Ecto neural progenitor cell (in vitro differentiated cells): ENCODE measurements at places on chromosomes 12 and 14.

GRCh38 chr12:124537525-124538193 is 29.8 kb downstream of the NCOR2 start:
- DNase-seq, result no peak

DNA sequence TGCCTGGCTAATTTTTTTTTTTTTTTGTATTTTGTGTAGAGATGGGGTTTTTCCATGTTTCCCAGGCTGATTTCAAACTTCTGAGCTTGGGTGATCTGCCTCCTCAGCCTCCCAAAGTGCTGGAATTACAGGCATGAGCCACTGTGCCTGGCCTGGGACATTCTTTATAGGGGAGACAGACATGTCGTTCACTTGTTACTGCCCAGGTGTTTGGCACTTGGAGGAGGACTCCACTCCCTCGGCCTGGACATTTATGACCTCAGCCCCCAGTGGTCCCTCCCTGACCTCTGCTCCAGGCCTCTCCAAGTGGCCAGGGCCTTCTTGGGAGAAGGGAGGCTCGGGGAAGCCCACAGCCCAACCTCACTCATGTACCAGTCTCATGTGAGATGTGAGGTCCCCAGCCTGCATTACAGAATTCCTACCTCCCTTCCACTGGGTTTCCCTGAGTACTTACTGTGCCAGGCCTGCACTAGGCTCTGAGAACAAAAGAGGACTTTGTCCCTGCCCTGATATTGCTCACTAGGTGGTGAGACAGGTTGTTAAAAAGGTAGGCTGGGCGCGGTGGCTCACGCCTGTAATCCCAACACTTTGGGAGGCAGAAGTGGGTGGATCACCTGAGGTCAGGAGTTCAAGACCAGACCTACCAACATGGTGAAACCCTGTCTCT is 9.7 kb upstream of the POP5 start:
- DNase-seq, result no peak

DNA sequence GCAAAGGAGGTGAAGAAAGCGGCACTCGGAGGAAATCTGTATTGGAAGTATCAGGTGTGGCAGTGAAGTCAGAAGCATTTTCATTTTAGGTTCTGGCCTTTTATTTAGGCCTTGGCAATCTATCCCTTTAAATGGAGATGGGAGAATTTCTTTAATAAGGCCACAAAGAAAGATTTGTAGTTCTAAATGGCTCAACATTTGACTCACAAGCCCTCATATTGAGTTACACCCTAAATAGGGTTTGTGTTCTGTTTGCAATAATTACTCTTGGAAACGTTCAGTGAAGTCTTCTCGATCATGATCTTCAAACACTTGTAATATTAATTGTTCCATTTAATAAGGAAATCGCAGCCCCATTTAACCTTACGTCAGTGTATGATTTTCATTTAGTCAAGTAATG is 25.3 kb upstream of the TMEM260 start:
- DNase-seq, result no peak

- DNase-seq, result no peak
Observed at GRCh38 chr12:55041345-55042055, 21.7 kb downstream of the NEUROD4 start.

DNA sequence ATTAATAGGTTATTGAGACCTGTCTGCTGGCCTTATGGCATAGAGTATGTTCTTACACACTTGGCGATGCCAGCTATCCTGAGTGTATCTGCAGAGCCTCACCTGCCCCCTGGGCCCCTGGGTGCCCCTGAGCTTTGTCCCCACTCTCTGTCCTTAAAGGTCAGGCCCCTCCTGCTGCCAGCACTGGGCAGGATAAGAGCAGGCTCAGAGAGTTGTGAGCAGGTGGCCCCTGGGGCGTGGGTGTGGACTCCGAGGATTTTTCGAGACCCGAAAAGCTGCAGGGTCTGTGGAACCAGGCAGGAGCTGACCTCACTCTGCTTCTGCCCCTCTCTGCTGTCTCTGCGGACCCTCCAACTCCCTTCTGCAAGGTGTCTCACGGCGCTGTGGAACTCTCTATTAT is 8.2 kb downstream of the HIP1R start:
- DNase-seq, result no peak

GRCh38 chr12:25615119-25615518 is 62.0 kb upstream of the LMNTD1 start:
- no peak for DNase-seq

DNA sequence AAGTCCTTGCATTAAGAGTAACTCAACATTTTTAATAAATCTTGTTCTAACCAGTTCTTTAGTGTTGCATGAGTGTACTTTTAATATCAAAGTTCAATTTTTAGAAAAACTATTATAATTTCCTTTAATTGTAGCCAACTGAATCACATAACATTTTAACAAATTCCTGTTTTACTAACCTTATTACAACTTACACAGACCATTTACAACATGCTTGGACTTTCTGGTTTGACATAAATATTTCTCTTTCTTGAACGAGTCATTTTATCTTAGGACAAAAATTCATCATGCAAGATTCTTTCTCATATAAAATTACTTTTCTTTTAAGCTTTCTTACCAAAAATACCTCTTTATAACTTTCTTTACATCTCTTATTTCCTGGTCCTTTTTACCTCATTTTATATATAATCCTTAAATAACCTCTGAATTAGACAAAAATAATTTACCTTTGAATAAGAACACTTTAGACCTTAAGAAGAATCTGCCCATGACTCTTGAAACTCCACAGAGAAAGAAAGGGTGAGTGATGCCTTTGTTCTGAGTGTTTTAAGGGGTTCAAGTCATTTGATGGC is 3.9 kb downstream of the SLCO1A2 start:
- DNase-seq, result no peak

- no peak for DNase-seq
Observed at GRCh38 chr12:77724367-77724957, 106.2 kb upstream of the NAV3 start.

DNA sequence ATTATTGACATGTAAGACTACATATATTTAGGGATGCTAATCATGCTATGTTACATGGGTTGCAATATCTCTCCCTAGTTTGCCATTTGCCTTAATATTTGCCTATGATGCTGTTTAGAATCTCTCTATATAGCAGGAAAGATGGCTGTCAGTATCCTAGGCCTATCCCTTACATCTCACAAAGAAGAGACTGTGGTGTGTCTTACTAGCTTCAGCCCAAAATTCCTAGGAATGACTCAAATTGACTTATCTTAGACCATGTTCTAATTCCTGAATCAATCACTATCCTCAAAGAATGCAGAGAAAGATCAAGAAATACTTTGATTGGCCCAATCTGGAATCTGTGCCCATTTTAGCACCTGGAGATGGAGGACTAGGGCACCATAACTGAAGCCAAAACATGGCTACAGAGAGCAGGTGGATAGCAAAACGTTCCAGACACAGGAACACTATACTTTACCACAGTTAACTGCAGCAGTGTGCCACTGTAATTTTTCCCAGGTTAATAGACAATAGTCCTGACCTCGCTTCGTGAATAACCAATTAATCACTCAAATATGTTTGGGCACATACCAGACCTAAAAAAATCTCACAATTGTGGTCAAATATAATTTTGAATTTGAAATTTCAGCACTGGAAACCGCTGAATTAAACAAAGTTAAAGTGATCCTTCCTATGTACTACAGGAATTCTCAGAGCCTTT is 32.7 kb upstream of the GLIPR1 start:
- no peak for DNase-seq

GRCh38 chr12:6639151-6639801 is 3.5 kb upstream of the LPAR5 start:
- no peak for DNase-seq

GRCh38 chr12:65943388-65944137 is 119.3 kb downstream of the HMGA2 start:
- DNase-seq, result no peak

GRCh38 chr14:66857867-66858266 is 331.4 kb upstream of the GARIN2 start:
- DNase-seq, result no peak

GRCh38 chr12:85825746-85826145 is 10.5 kb downstream of the RASSF9 start:
- no peak for DNase-seq

DNA sequence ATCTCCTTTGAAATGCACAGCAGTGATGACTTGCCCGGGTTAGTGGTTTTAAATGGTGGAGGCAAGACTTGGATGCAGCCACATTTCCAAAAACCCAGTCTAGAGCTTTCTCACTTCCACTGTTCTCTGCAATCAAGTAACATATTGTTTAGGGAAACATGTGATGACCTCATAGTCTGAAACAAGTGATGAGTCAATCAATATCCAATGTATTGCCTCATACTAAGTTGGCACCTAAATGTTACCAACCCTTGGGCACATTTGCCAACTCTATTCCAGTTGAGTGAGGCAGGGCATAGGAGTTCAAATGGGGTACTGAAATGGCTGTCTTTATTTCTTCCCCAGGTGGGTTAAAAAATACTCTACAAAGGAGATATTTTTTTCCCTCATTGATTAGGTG is 1105.4 kb downstream of the VRK1 start:
- DNase-seq, result no peak

- peak; percentile 64 for DNase-seq
Observed at GRCh38 chr14:50000380-50001150, 107.7 kb downstream of the ARF6 start.

DNA sequence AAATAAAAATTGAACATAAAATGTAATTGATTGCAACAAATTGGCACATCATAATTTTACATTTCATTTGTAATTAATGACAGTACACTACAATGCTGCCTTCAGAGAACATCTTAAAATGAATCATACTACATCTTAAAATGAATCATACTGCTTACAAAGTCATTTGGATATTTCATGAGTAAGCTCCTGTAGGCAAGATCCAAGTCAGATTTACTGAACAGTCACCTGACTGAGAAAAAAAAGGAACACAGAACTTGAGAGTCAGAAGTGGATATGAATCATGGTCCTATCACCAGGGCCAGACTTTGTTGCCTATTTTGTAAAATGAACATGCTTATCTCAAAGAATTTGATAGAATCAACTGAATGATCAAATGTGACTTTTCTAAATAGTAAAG is 32.7 kb upstream of the FBLN5 start:
- no peak for DNase-seq

DNA sequence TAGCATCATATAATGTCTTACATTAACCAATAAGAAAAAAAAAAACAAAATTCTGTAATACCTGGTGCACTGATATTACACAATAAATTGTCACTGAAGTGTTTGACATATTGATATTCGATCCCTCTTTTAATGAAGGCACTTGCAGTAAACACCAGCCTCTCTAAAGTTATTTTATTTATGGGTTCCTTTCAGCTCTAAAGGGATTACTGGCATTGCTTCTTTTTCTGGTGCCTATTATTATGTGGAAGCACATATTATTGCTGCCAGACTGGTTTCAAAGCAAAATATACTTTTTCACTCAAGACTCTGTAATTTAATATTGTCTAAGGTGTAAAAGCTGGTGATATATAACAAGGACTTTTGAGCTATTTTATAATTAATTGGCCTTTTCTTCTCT is 1090.5 kb downstream of the TRHDE start:
- no peak for DNase-seq

GRCh38 chr14:46136456-46136855 is 515.1 kb downstream of the RPL10L start:
- DNase-seq, result no peak

DNA sequence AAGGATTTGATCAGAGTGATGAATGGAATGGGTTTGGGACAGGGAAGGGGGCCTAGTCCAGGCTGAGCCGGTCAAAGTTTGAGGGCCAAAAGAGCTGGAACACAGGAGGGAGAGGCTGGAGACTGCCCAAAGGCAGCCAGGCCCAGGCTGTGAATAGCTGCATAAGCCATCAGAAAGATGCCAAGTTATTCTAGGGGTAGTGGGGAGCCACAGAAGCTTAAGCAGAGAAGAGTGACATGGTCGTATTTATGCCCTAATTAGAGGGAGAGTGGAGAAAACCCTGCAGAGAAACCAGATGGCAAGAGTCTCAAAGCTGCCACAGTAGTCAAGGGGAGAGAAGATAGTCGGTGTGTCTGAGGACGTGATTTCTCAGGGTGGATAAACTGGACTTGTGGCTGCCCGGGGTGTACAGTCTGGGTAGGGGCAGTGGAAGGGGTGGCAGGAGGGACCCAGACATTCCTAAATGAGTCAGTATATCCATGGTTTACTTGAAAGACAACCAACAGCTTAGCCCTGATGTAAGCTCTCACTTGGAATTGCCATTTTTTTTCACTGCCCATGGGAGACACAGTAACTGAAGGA is 99.2 kb downstream of the PRICKLE1 start:
- no peak for DNase-seq

GRCh38 chr12:49335118-49335954 is 1.7 kb downstream of the C1QL4 start:
- DNase-seq, result no peak

GRCh38 chr14:24859559-24859958 is 190.4 kb downstream of the STXBP6 start:
- DNase-seq, result no peak

DNA sequence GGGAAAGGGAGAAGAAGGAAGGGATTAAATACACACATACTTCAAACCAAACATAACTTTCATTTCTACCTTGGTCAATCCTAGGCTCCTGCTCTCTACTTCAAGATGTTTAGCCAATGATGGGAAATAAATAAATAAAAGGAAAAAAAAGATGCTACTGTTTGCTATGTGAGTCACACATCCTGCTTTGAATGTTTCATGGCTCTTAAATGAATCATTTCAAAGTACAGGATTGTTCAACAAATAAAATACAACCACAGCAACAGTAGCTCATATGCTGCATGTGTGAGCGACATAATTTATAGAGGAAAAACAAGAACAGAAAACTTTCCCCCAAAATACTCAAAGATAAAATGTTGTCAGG is 54.3 kb upstream of the NPFF start:
- DNase-seq, result no peak
